ENCODE measurements at places on chromosomes 13 and 19.

GRCh38 chr19:46374536-46375475 lies 27.9 kb downstream of the PPP5C start:
- H3K4me3 ChIP-seq: no peak overlapping the region
- no peaks in the 10 kb centered on the region for H3K4me1 ChIP-seq
- no peaks in the 10 kb centered on the region for H3K27me3 ChIP-seq
- DNase-seq: no peak

GRCh38 chr19:31351056-31351854 lies 2.0 kb upstream of the TSHZ3 start:
- H3K36me3 ChIP-seq: no peaks in the 10 kb centered on the region
- H3K27ac ChIP-seq: no peak overlapping the region
- peaks cover 62% of the 10 kb centered on the region for H3K4me1 ChIP-seq
- H3K27me3 ChIP-seq: peaks cover 27% of the 10 kb centered on the region
- DNase-seq: no peak

DNA sequence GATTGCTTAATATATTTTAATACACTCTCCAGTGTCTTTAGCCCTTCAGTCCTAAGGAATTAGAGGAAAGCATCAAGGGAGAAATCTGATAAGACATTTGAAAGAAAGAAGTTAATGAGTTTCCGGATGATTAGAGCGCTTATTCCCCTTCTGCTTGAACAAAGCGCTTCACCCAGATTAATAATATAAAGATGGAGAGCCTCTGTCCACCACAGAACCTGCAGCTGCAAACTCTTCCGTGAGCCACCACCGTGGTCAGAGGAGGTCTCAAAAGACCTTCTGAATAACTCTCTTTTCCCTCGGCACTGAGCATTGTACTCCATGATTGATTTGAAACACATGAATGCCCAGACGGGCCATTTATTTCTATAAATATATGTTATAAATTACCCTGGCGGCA lies 14.2 kb upstream of the TUBGCP3 start:
- no peak for DNase-seq
- no peaks in the 10 kb centered on the region for H3K36me3 ChIP-seq
- H3K27ac ChIP-seq: no peak overlapping the region
- no peak overlapping the region for H3K4me3 ChIP-seq

DNA sequence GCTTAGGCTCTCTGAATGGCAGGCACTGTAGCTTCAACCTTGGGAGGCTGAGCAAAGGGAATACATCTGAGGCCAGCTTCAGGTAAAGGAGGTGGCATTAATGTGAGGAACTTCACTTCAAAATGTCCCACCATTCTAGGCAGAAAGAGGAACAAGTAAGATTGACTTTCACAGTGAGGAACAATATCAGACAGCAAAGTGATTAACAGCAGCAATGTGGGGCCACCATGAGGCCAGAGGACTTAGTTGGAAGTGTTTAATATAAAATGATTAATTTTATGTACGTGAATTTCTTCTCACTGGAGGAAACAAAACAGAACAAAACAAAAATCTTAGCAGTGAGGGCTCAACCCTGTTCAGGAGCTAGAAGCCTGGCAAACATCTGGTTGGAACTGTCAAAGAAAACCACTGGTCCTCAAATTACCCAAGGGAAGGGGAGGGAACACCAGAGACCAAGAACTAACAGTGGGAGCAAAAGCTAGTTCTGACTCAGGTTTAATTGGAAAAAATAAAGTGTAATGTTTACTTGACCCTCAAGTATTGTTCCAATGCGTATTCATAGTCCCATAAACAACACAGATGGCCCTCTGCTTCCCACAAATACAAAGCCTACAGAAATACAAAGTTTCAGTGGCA lies 43.9 kb upstream of the FRY start:
- H3K36me3 ChIP-seq: no peaks in the 10 kb centered on the region
- no peak overlapping the region for H3K27ac ChIP-seq
- DNase-seq: no peak

- no peaks in the 10 kb centered on the region for H3K27me3 ChIP-seq
- no peak for DNase-seq
- no peaks in the 10 kb centered on the region for H3K36me3 ChIP-seq
- H3K4me1 ChIP-seq: peaks cover 7% of the 10 kb centered on the region
- H3K27ac ChIP-seq: no peak overlapping the region
Observed at GRCh38 chr13:99332456-99332855, 25.3 kb upstream of the GPR183 start.

GRCh38 chr19:17946965-17947784 lies 14.4 kb downstream of the CCDC124 start:
- H3K4me3 ChIP-seq: peak overlapping the region; percentile 53
- DNase-seq: no peak
- peak overlapping the region; percentile 95 for H3K27ac ChIP-seq
- H3K36me3 ChIP-seq: peaks cover 9% of the 10 kb centered on the region

- peaks cover 21% of the 10 kb centered on the region for H3K36me3 ChIP-seq
- DNase-seq: peak; percentile 98
- peaks cover 17% of the 10 kb centered on the region for H3K4me1 ChIP-seq
- H3K27me3 ChIP-seq: no peaks in the 10 kb centered on the region
Observed at GRCh38 chr19:55654323-55654867, 440 bp upstream of the U2AF2 start.

DNA sequence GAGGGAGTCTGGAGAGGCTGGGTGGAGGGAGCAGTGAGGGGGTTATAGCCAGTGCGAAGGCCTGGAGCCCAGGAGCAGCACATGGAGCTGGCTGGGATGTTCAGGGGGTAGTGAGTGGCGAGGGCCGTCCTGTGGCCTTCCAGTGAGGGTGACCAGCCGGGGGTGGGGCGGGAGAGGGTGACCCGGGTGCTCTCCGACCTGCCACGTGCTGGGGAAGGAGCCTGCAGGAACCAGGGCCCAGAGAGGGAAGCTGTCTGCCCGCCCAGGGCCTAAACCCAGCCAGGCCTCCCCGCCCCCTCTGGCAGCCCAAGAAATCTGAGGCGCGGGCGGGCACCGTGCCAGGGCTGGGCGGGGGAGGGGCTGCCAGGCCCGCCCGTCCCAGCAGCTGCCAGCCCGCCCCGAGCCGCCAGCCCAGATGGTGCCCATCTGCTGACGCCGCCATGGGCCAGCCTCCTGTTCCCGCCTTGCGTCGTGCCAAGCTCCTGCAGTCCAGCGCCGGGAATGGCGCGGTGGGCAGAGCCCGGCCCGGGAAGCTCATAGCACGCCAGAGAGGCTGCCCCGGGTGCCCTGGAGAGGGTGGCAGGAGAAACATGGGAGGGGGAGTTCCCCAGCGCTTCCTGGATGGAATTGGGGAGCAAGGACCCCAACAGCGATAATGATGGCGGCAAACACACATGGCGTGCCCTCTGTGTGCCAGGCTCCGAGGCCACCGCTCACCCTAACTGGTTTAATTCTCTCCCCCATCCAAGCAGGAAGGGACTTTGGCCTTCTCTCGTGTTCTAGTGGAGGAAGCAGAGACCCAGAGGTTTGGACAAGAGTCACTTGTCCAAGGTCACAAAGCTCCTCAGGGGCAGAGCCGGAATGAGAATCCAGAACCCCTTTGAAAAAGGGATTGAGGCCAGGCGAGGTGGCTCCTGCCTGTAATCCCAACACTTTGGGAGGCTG lies 21.5 kb downstream of the NFIC start:
- H3K27ac ChIP-seq: no peak overlapping the region
- H3K36me3 ChIP-seq: peaks cover under 1% of the 10 kb centered on the region
- H3K4me1 ChIP-seq: peaks cover 27% of the 10 kb centered on the region
- no peak for DNase-seq
- H3K4me3 ChIP-seq: no peak overlapping the region

DNA sequence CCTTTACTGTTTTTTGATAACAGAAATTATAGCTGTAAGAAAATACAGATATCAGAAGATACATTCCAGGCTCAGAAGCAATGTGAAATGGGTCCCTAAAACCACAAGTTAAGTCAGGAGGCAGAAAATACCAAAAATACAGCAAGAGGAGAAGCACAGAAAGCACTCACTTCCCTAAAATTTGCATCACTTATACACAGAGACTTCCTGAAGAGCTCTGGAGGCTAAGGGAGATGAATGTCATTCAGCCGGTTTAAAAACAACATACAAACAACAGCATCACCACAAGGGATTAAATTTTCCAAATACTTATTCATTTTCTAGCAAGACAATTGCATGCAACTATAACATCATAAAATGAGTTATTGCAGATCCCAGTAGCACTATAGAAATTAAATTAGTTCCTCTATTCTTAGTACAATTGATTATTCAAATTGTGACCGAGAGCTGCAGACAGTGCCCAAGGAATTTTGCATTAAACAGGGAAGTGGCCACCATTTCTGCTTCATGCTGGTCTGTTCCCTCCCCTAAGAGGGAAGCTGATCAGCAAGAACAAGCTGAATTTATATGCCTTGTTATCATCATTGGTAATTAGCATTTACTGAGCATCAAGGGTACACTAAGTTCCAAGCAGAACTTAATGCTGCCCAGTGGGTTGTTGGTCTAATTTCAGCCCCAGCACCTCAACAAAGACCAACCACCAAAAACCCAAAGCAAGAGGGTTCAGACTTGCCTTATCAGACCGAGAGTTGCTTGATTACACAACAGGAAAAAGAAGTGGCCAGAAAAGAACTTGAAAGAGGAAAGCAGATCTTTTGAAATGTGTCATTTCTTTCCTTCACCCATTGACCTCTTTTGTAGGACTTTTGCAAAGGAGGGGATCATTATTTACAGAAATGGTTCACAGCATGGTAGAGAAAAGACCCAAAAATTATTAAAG lies 140.7 kb downstream of the KCTD12 start:
- H3K27me3 ChIP-seq: no peaks in the 10 kb centered on the region
- H3K36me3 ChIP-seq: no peaks in the 10 kb centered on the region
- H3K27ac ChIP-seq: no peak overlapping the region

GRCh38 chr19:58568453-58569130 lies 4.5 kb downstream of the MZF1 start:
- DNase-seq: no peak
- H3K4me3 ChIP-seq: no peak overlapping the region
- no peak overlapping the region for H3K27ac ChIP-seq
- H3K27me3 ChIP-seq: no peaks in the 10 kb centered on the region
- H3K36me3 ChIP-seq: peaks cover 12% of the 10 kb centered on the region
- peaks cover 3% of the 10 kb centered on the region for H3K4me1 ChIP-seq

- no peaks in the 10 kb centered on the region for H3K4me1 ChIP-seq
- DNase-seq: no peak
- no peak overlapping the region for H3K27ac ChIP-seq
- no peaks in the 10 kb centered on the region for H3K36me3 ChIP-seq
- H3K27me3 ChIP-seq: no peaks in the 10 kb centered on the region
- H3K4me3 ChIP-seq: no peak overlapping the region
Observed at GRCh38 chr13:91052876-91053275, 294.6 kb upstream of the MIR17HG start.

DNA sequence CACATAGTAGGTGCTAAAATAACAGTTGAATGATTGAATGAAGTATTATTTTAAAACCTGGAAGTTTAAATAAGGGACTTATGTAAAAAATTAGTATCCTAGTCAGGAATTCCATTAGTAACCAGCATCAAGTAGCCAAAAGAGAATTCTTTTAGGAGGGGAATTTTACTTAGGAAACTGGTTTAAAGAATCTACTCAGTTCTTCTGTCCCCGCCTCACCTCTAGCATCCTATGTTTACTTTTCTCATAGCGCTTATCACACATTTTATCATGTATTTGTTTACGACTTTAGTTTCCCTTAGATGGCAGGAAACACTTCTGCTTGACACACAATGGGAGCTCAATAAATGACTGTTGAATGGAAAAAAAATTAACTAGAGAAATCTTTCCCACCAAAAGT lies 229.0 kb downstream of the KLF5 start:
- no peak overlapping the region for H3K27ac ChIP-seq
- no peaks in the 10 kb centered on the region for H3K36me3 ChIP-seq
- no peaks in the 10 kb centered on the region for H3K27me3 ChIP-seq
- H3K4me1 ChIP-seq: no peaks in the 10 kb centered on the region
- no peak for DNase-seq

GRCh38 chr13:51697855-51698254 lies 106.1 kb downstream of the DHRS12 start:
- no peak overlapping the region for H3K27ac ChIP-seq
- no peaks in the 10 kb centered on the region for H3K27me3 ChIP-seq
- H3K4me1 ChIP-seq: peaks cover 2% of the 10 kb centered on the region
- H3K4me3 ChIP-seq: no peak overlapping the region
- no peak for DNase-seq
- no peaks in the 10 kb centered on the region for H3K36me3 ChIP-seq

DNA sequence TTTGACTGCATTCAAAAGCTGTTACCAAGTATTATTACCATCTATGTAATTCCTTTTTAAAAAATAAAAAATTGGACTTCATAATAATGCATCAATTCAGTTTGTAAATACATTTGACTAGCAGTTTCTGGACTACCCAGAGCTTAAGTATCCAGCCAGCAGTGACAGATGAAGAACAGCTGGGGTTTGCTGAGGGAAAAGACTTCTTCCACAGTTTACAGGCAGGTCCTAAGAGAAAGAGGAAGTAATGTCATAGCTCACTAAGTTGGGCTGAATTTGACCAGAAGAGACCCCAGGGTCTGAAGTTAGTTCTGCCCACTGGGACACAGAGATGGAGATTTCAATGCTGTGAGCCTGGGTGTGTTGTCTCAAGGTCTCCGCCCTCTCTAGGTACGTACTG lies 96.4 kb downstream of the MBNL2 start:
- H3K27me3 ChIP-seq: no peaks in the 10 kb centered on the region
- H3K4me3 ChIP-seq: no peak overlapping the region
- H3K27ac ChIP-seq: no peak overlapping the region
- DNase-seq: no peak
- H3K4me1 ChIP-seq: no peaks in the 10 kb centered on the region

DNA sequence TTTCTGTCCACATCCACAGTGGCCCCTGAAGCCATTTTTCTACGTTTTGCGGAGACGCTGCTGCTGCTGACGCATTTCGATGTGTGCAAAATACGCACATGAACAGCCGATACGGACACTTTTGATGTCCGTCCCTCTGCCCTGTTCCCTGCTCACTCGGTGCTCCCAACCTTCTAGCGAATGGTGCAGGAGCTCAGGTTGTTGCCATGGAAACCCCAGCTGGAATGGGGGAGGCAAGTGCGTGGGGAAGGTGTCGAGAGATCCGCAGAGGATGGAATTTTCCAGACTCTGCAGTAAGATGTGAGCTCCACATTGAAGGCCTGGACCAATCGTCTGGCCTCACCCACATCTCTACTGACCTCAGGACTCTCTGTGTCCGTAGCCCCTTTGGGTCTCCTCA lies 109.2 kb upstream of the USP29 start:
- H3K27me3 ChIP-seq: peaks cover 2% of the 10 kb centered on the region

GRCh38 chr19:13154911-13155471 lies 4.8 kb downstream of the IER2 start:
- H3K27me3 ChIP-seq: no peaks in the 10 kb centered on the region
- peak; percentile 82 for DNase-seq
- H3K36me3 ChIP-seq: peaks cover 8% of the 10 kb centered on the region
- peaks cover 60% of the 10 kb centered on the region for H3K4me1 ChIP-seq
- H3K4me3 ChIP-seq: peak overlapping the region; percentile 99

- no peak overlapping the region for H3K4me3 ChIP-seq
- peaks cover 24% of the 10 kb centered on the region for H3K36me3 ChIP-seq
- no peak for DNase-seq
- no peak overlapping the region for H3K27ac ChIP-seq
Observed at GRCh38 chr19:4042731-4043082, 24.0 kb downstream of the ZBTB7A start.

GRCh38 chr19:371501-372168 lies 27.0 kb upstream of the MIER2 start:
- DNase-seq: no peak
- no peaks in the 10 kb centered on the region for H3K4me1 ChIP-seq
- H3K4me3 ChIP-seq: no peak overlapping the region
- no peaks in the 10 kb centered on the region for H3K36me3 ChIP-seq
- no peak overlapping the region for H3K27ac ChIP-seq

GRCh38 chr13:43159026-43159461 lies 135.7 kb downstream of the DNAJC15 start:
- no peak overlapping the region for H3K27ac ChIP-seq
- H3K36me3 ChIP-seq: no peaks in the 10 kb centered on the region
- no peaks in the 10 kb centered on the region for H3K27me3 ChIP-seq
- no peaks in the 10 kb centered on the region for H3K4me1 ChIP-seq
